ENCODE measurements at places on chromosomes 12 and 14.
A peak's percentile ranks its signal among the peaks of the same experiment; 100 is the strongest.

GRCh38 chr12:96989916-96990315 lies 82.9 kb downstream of the NEDD1 start:
- no peak for DNase-seq

GRCh38 chr14:54724676-54725325 lies 157.9 kb downstream of the SAMD4A start:
- DNase-seq = no peak

- DNase-seq = no peak
Measured at GRCh38 chr12:98724384-98725155, 79.5 kb downstream of the APAF1 start.

DNA sequence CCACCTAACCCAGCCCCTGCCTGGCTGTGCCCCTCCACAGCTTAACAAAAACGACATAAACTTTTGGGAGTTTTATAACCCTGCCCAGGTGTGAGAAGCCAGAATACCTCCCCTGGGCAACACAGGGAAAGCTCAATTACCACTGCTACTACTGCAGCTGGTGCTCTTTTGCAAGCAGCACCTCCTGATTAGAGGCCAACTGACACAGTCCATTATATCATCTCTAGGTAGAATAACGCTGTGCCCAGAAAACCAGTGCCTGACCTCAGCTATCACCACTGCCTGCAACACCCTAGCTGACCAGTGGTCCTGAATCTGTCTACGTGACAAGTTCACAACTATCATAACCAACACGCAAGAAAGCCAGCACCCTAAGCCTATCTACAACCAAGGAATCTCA lies 34.2 kb downstream of the MDM1 start:
- DNase-seq = no peak

GRCh38 chr12:51884676-51885229 lies 3.1 kb upstream of the ANKRD33 start:
- DNase-seq = no peak

GRCh38 chr12:69239922-69240630 lies 707 bp downstream of the CPSF6 start:
- no peak for DNase-seq

DNA sequence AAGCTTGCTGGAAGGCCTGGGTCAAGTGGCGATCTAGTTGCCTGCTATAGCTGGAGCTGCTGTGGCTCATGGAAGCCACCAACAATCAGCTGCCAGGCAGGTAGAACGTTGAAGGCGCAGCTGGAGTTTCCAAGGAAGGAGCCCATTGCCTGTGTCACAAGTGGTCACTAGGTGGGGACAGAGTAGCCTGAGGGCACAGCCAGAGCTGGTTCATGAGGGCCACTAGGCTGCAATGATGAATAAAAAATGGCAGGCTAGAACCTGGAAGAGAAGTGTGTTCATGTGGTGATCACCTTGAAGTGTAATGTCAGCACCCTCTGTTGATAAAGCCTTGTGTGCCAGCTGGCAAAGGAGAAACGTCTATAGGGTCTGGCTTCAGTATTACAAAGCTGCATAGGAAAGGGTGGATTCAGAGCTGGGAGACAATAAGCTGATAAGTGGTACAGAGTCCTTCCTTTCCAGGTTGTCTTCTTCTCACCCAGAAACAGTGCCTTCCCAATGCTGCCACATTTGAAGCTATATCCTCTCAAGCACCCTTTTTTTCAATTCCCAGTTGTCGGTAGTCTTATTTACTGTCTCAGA lies 165.8 kb downstream of the EMP1 start:
- DNase-seq = no peak

DNA sequence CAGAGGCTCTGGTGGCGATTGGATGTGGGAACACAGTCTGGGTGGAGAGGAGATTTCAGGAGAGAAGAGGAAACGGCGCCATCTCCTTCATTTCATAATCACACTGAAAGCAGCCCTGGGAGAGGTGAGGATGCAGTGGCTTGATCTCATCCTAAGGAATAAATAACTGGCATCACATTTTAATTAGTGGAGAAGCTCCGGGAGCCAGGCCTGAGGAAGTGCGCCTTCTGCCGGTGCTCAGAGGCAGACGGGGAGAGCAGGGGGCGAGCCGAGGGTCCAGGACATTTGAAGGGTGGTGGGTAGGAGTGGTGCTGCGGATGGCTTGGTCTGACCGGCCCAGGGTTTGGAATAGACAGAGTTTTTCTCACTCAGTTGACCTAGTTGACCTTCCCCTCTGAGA lies 265.0 kb downstream of the CACNA1C start:
- no peak for DNase-seq

- DNase-seq = no peak
Measured at GRCh38 chr12:127277882-127278281, 989.1 kb upstream of the TMEM132C start.

GRCh38 chr12:108696111-108696995 lies 35.0 kb downstream of the CORO1C start:
- DNase-seq = no peak

- DNase-seq = peak; percentile 18
Measured at GRCh38 chr12:111529424-111530368, 69.4 kb downstream of the ATXN2 start.

GRCh38 chr14:73944432-73945158 lies 5.3 kb downstream of the FAM161B start:
- DNase-seq = no peak

GRCh38 chr14:44453433-44454171 lies 53.5 kb downstream of the FSCB start:
- DNase-seq = no peak

GRCh38 chr14:89491711-89492381 lies 74.8 kb upstream of the FOXN3 start:
- no peak for DNase-seq

DNA sequence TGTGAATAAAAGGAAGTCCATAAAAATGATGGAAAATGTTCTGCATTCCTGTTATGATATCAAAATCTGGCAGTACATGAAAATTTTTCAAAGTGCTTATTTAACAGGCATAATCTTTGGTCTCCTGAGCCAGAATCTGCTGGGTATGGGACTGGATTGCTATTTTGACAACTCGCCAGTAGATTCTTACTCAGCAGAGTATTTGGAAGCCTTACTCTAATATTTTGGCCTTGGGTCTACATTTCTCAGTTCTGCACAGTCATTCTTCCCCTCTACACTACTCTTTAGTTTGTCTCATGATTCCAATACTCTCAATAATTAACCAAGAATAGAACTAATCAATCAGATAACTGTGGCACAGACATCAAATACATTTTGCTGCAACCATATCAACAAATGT lies 1.1 kb upstream of the SLCO1B1 start:
- no peak for DNase-seq

- DNase-seq = no peak
Measured at GRCh38 chr14:75934998-75935628, 46.7 kb downstream of the TGFB3 start.

Data from stimulated activated CD4-positive, alpha-beta T cell treated with anti-CD3 and anti-CD28 coated beads, Interleukin-1b, Interleukin-23, amount 100 ng/mL, for 1 hour (primary cell).